ENCODE measurements at places on chromosomes 5 and 9.
A peak's percentile ranks its signal among the peaks of the same experiment; 100 is the strongest.

GRCh38 chr9:120845255-120845654 lies 2.5 kb upstream of the PSMD5 start:
- DNase-seq, result no peak

DNA sequence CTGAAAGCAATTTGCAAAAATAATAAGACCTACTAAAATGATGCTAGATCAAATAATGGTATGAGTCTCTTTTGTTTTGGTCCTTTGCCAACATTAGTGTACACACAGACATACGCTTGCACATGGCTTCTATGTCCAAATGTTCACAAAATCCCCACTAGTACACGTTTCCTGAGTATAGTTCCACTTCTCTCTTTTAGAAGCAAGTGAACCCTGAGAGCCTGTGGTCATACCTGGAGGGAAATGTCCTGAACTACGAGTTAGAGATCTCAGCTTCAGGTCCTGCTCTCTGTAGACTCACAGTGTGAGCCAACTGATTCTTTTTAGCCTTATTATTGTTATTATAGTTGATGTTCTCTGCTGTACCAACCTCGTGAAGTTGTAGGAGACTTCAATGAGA lies 47.3 kb upstream of the ACTBL2 start:
- no peak for DNase-seq

GRCh38 chr9:96522366-96522765 lies 72.4 kb downstream of the HABP4 start:
- no peak for DNase-seq

GRCh38 chr9:123928533-123929176 lies 1.3 kb downstream of the DENND1A start:
- DNase-seq, result no peak

DNA sequence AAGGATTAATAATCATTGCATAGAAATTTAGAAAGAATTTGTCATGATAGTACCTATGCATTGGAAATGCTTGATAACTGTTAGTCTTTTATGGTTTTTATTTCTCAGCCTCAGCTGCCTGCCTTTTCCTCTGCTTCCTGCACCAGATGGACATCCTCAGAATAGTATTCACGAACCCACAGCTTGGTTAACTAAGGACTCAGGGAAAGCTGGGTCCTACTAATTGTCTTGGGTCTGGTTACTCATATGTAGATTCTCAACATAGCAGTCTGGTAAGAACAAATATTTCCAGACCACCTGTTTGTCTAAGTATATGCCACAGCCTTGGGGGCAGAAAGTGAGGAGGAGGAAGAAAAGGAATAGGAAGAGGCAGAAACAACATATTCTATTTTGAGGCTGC lies 464.5 kb upstream of the SMARCA2 start:
- DNase-seq, result no peak

- no peak for DNase-seq
Observed at GRCh38 chr5:89401012-89401411, 518.0 kb upstream of the MEF2C start.

GRCh38 chr5:144315026-144315425 lies 144.4 kb downstream of the KCTD16 start:
- DNase-seq, result no peak

DNA sequence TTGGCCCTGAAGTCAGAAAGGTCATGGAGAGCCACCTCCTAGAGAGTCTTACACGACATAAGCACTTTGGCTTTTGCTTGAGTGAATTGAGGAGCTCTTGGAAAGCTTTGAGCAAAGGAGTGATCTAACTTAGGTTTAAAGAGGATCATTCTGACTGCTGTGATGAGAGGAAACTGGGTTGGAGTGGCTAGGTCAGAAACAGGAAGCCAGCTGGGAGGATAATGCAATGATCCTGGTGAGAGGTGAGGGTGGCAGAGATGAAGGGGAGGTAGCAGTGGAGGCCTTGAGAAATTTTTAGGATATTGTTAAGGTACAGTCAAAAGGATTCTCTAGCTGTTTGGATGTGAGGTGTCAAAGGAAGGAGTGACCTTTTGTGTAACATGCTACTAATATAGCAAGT lies 32.2 kb upstream of the ROPN1L start:
- DNase-seq, result no peak

- no peak for DNase-seq
Observed at GRCh38 chr9:126957687-126958053, 43.1 kb downstream of the RALGPS1 start.

DNA sequence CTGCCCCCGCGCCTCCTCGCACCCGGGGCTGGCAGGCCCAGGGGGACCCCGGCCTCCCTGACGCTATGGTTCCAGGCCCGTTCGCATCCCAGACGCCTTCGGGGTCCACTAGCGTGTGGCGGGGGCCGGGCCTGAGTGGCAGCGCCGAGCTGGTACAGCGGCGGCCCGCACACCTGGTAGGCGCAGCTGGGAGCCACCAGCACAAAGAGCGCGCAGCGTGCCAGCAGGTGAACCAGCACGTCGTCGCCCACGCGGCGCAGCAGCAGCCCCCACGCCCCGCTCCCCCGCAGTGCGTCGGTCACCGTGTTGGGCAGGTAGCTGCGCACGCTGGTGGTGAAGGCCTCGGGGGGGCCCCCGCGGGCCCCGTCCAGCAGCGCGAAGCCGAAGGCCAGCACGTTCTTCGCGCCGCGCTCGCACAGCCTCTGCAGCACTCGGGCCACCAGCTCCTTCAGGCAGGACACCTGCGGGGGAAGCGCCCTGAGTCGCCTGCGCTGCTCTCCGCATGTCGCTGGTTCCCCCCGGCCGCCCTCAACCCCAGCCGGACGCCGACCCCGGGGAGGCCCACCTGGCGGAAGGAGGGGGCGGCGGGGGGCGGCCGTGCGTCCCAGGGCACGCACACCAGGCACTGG lies 548 bp downstream of the TERT start:
- no peak for DNase-seq

GRCh38 chr9:35689542-35690293 lies at the start of gene TPM2:
TPM2 (minus strand) TSS chr9:35689925; CDS start chr9:35689817, 108 bp downstream.
- no peak for DNase-seq

DNA sequence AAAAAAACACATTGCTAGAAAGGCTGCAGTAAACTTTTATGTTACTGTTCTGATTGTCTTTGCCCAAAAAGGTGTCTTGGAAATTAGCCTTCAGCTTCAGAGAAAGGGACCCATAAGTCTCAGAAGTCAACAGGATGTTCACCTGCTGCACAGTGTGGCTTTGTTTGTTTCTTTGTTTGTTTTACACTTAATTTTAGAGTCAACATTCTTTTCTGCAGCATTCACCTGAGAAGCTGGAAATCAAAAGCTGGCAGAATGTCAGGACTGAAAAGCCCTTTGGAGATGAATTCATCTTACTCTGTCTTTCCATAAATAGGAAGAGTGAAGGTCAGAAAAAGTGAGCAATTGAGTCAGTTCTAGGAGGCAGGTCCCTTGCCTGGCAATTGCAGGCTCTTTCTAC lies 170.0 kb downstream of the PAPPA start:
- DNase-seq, result no peak

- no peak for DNase-seq
Observed at GRCh38 chr5:142420561-142421227, 95.9 kb upstream of the SPRY4 start.

- DNase-seq, result peak; percentile 92
Observed at GRCh38 chr9:37465249-37466036, at the start of gene ZBTB5. ZBTB5 (minus strand) TSS chr9:37465450; CDS start chr9:37442551, 22,899 bp downstream.
